Daoy (cell line): ENCODE measurements at places on chromosomes 5 and 9. TPM values are rescaled to one million over a fixed set of nuclear protein-coding genes. Genes with fewer than 3 reads are reported as not detected.

DNA sequence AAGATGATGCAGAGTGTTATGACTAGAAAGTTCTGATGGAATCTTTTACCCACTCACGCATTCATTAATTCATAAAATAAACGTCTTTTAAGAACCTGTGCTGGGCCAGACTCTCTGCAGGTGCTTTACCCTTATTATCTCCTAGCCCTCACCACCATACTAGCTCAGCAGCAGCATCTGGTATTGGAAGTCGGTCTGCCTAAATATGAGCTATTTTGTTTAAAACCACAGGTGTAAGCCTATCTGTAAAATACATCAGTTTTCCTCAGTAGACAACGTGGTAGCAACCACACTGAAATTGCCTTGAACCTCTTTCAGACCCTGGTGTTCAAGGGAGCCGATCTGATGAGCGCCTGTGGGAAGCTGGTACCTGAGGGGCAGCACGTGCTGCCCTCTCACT, 69.4 kb downstream of the PPIC start:
- no peak for DNase-seq

The SLC36A2 gene
- total RNA-seq, result not detected in 2 replicates

GRCh38 chr5:55173687-55174230, 782 bp upstream of the CDC20B start:
- DNase-seq, result peak; percentile 6

DNA sequence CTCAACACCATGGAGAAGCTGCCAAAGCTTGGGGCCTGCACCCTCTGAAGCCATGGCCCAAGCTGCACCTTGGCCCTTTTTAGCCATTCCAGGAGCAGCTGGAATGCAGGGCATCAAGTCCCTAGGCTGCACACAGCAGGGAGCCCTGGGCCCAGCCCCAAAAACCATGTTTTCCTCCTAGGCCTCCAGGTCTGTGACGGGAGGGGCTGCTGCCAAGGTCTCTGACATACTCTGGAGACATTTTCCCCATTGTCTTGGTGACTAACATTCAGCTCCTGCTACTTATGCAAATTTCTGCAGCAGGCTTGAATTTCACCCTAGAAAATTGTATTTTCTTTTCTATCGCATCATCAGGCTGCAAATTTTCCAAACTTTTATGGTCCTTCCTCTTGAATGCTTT, 64.6 kb downstream of the ELOVL7 start:
- DNase-seq, result peak; percentile 72

DNA sequence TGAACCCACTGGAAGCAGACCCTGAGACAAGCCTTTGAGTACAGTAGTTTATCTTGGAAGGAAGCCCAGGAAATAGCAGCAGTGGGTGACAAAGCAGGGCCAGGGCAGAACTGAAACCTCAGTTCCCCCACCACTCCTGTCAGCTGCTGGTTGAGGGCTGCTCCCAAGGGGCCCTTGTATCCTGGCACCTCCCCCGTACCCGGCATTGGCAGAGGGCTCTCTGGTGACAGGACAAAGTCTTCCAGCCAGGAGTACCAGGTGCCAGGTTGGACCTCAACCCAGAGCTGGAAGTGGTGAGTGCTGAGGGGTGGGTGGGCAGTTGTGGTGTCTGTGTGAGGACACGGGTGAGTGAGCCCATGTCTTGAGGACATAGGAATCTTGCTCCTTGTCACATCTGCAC, 123.3 kb downstream of the PHF2 start:
- no peak for DNase-seq

- DNase-seq, result no peak
These were observed 29.6 kb downstream of the IRF1 start for GRCh38 chr5:132460846-132461568.

The ADRA1B gene
- total RNA-seq, result 0.63 and 0.80 TPM in 2 replicates

- DNase-seq, result no peak
These were observed 322.4 kb upstream of the ADAMTS16 start for GRCh38 chr5:4817767-4818166.

GRCh38 chr5:173316339-173317020, 11.7 kb downstream of the STC2 start:
- no peak for DNase-seq

The CBY3 gene
- total RNA-seq, result not detected in 2 replicates

- no peak for DNase-seq
These were observed 251.1 kb upstream of the CD180 start for GRCh38 chr5:67447732-67448131.

DNA sequence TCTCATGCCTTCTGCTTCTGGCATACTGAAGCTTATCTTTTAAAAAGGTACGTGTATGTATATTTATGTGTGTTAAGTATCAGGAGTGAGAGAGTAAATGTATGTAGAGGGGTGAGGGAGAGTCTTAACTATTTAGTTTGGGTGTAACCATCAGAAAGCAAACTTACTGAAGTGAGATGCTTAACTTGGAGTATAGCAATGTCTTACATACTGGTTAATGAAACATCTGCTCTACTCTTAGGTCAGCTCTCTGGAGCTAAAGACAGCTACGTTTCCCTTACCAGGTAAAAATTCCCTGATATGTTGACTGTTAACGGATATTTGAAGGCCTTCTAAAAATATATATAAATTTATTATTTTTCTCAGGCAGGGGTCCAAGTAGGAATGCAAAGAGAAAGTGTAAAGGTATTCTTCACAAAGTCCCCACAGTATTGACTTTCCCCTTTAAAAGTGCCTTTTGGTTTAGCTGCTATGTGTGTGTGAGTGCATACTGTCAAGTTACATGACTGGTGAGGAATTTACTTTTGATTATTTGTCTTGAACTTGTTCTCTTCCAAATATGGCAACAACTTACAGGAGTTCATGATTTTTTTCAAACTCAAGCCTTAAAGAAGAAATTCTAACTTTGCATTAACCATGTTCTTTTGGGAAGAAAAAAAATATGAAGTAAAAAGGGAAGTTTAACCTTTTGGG, 12.3 kb upstream of the C5orf24 start:
- no peak for DNase-seq

DNA sequence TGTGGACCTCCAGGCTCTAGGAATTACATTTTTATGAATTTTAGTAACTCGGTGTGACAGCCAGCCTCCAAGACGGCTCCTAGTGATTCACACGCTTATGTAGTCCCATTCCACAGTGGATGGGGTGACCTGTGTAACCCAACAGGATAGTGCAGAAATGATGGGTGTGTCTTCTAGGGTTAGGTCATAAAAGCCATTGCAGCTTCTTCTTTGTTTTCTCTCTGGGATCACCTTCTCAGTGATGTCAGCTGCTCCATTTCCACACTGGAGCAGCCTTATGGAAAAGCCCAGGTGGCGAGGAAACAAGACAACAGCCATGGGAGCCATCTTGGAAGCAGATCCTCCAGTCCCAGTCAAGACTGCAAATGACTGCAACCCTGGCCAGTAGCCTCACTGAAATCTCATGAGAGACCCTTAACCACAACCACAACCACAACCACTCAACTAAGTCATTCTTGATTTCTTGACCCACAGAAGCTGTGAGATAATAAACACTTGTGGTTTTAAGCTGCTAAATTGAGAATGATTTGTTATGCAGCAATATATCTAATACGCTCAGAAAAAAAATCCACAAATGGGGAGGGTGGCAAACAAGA, 5.1 kb upstream of the GNPDA1 start:
- peak; percentile 77 for DNase-seq

The HAVCR1 gene
- total RNA-seq, result not detected in 2 replicates

- no peak for DNase-seq
These were observed 60.3 kb downstream of the RASA1 start for GRCh38 chr5:87327998-87328397.

- DNase-seq, result no peak
These were observed 2.3 kb upstream of the HSD17B3 start for GRCh38 chr9:96304230-96304629.

GRCh38 chr9:6676254-6676921, 30.9 kb upstream of the GLDC start:
- DNase-seq, result no peak

DNA sequence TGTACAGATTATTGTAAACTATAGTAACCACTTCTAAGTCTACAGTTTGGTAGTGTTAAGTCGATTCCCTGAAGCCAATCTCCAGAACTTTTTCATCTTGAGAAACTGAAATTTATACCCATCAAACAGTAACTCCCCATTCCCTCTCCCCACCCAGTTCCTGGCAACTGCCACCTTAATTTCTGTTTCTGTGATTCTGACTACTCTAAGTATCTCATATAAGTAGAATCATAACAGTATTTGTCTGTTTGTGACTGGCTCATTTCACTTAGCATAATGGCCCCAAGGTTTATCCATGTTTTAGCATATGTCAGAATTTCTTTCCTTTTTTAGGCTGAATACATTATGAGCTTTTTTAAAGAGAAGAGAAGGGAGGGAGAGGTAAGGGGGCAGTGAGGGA, 61.4 kb downstream of the SPOCK1 start:
- DNase-seq, result no peak

- no peak for DNase-seq
These were observed 4.7 kb downstream of the RNU6ATAC start for GRCh38 chr9:134159566-134160245.
